ENCODE measurements at places on chromosomes 7 and 10.

DNA sequence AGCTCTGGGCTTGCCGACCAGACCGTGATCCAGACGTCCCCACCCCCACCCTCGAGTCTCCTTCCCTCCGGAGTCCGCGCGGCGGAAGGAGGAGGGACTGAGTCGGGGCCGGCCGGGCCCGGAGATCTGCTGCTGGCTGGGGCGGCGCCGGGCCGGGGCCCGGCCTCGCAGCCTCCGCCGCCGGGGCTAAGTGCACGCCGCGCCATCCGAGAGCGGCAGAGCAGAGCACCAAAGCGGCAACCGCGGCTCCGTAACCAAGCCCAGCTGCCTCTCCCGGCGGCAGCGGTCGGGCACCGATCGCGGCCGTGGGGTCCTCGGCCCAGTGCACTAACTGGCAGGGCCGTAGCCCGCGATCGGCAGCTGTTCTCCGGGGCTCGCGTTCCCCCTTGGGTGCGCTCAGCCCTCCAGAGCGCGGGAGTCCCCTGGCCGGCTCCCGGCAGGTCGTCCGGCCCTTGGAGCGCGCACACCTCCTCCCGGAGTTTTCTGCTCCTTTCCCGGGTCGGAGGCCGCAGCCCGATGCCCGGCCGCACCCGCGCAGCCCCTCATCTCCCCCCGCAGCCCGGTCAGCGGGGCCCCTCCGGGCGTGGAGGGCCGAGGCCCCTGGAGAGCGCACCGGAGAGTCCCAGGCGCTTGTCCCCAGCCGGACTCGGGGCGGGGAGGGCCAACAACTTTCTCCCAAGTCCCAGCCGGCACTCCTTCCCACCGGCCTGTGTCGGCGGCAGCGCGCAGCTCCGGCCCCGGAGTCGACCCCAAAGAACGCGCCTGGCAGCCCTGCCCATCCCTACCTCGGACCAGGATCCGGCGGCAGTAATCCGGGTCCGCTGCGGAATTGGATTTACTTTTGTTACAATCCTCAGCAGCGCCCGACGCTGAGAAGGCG lies 799 bp downstream of the VAX1 start:
- DNase-seq = no peak

DNA sequence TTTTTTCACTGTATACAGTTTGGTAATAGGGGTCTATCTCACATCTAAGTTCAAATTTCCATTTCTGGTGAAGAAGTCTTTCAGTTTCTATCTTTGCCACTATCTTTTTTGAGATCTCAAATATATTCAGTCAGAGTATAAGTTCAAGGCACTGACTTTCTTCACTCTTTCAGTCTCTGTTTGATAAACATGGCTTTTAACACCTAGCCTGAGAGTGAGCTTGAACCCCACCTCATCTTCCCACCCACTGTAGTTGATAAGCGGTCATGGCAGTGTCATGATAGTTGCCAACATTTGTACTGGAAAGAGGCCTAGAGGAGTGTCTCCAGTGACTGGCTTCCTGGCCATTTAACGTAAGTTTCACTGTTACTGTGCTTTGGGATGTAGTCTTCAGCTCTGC lies 41.2 kb upstream of the AGR3 start:
- DNase-seq = no peak

GRCh38 chr10:1738950-1739349 lies 1.6 kb upstream of the ADARB2 start:
- no peak for DNase-seq

DNA sequence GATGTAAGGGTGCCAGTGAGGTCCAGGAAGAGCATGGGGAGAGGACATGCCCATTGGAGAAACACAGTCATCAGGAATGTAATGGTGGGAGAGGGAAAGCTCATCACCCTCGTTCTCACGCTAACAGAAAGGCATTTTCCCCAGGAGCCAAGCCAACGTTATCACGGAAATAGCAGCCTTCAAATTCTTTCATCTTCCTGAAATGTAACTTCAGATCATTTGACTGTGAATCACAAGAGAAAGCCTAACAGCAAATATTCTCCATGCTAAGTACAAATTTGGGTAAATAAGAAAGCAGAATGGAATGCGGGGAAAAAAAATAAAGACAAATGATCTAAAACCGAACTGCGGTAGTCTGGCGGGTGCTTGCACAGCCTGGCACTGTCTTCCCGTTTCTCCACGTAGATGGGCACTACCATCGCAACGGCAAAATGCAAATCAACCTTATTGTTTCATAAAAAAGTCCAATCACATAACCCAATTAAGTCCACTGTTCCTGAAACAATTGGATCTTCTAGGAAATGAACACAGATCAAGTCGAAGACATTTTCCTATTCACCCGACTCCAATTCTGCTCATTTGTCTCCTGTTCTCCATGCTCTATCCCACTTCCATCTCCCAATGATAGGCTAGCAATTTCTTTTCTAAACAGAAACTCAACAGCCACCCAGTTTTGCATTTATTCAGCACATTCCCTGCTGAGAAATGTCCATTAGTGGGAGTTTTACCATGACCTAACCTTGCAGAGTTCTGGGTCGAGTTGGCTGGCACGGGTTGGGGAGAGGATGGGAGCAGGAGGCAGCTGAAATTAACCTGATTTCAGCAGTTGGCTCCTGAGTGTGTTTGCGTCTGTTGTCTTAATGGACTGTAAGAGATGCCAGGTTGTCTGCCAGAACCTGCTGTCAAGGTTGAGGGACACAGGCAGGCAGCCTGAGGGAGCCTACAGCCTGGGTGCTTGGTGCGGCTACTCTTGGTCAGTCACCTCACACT lies 74.6 kb upstream of the FRMD4A start:
- peak; percentile 97 for DNase-seq

GRCh38 chr7:69932034-69932628 lies 333.9 kb downstream of the AUTS2 start:
- peak; percentile 37 for DNase-seq

DNA sequence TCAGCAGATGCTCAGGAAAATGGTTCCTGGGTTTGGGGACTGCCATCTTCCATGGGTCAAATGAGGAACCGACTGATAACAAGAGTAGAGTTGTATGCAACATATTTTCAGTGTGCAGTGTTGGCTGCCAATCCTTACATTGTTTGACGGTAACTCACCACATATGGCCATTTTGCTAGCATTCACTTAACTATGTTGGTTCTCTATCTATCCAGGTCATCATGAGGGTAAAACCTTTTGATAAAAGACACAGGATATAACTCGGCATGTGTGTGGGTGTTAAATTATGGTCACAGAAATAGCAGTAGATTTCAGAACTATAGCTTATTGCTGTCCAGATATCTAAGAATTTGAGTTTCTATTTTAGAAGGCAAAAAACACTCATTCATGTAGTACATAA lies 140.7 kb upstream of the AOAH start:
- no peak for DNase-seq

- no peak for DNase-seq
Measured at GRCh38 chr10:128280271-128280670, 154.0 kb upstream of the MKI67 start.

GRCh38 chr10:33347211-33347610 lies 12.7 kb upstream of the NRP1 start:
- DNase-seq = no peak

DNA sequence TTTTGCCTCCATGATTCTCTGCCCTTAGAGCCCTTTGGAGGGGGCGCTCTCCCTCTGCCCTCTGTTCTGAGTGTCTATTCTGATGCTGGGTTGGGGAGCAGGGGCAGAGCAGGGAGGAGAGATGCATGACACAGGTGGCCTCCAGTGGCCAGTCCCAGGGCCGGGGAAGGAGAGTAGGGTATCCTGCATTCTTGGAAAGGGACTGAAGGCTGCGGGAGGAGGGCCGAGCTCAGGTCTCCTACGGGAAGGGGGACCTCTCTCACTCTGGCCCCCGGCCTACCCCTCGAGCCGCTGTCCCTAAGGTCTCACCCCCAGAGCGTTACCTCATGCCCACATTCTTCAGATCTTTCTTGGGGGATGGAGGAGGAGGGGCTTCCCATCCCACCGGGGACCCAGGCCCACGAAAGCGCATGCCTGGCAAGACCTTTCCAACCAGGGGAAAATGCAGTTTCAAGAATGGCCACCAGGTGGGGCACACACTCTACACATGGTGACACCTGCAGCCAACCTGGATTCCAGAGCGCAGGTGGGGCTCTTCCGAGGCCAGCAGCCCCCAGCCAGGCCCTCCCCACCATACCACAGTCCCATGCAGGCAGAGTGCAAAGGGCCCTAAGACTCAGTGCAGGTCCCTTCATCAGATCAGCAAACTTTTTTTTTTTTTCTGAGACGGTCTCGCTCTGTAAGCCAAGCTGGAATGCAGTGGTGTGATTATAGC lies 86.4 kb downstream of the MYL10 start:
- DNase-seq = peak; percentile 60

- no peak for DNase-seq
Measured at GRCh38 chr10:24720096-24720495, 3.6 kb downstream of the ARHGAP21 start.

GRCh38 chr7:66380272-66380888 lies 175.2 kb downstream of the TPST1 start:
- DNase-seq = peak; percentile 49

GRCh38 chr7:17166824-17167379 lies 131.6 kb upstream of the AHR start:
- no peak for DNase-seq

Data from A172 (cell line).